A549 treated with Mapracorat at 1 μM for 4 hours (cell line): ENCODE measurements at places on chromosomes 7 and 10. TPM values are rescaled to one million over a fixed set of nuclear protein-coding genes. Genes with fewer than 3 reads are reported as not detected.

ARHGEF5 gene
- 2.5 to 3.0 TPM (median 2.5 TPM) in 5 replicates for total RNA-seq

PAXIP1 gene
- total RNA-seq = 12.4 to 15.3 TPM (median 14.8 TPM) in 5 replicates

GNAT3 gene
- not detected in 5 replicates for total RNA-seq

MMP21 gene
- 0.08 to 0.11 TPM in 2 of 5 replicates, not detected in the others for total RNA-seq

IDI2 gene
- 0.10 TPM in 1 of 5 replicates, not detected in the others for total RNA-seq

DEPP1 gene
- 1.6 to 2.5 TPM (median 2.0 TPM) in 5 replicates for total RNA-seq

PTN gene
- not detected in 5 replicates for total RNA-seq

PNLIPRP2 gene
- not detected in 5 replicates for total RNA-seq

NPC1L1 gene
- 0.02 to 0.10 TPM (median 0.08 TPM) in 5 replicates for total RNA-seq

MSMB gene
- total RNA-seq = 0.63 TPM in 1 of 5 replicates, not detected in the others

NAT16 gene
- 0.15 to 0.20 TPM (median 0.15 TPM) in 5 replicates for total RNA-seq

ZNF789 gene
- 7.1 to 9.6 TPM (median 9.5 TPM) in 5 replicates for total RNA-seq

HK1 gene
- total RNA-seq = 37.9 to 41.4 TPM (median 39.6 TPM) in 5 replicates

LBX1 gene
- not detected in 5 replicates for total RNA-seq

GSTO2 gene
- total RNA-seq = 1.3 to 2.5 TPM (median 2.3 TPM) in 5 replicates

PSTK gene
- 3.5 to 5.6 TPM (median 4.2 TPM) in 5 replicates for total RNA-seq

TMEM176B gene
- 0.15 to 0.23 TPM (median 0.19 TPM) in 3 of 5 replicates, not detected in the others for total RNA-seq

GTF2IRD1 gene
- total RNA-seq = 19.6 to 25.4 TPM (median 22.0 TPM) in 5 replicates

SMNDC1 gene
- 42.8 to 53.8 TPM (median 51.2 TPM) in 5 replicates for total RNA-seq

ACHE gene
- 2.1 to 3.9 TPM (median 2.6 TPM) in 5 replicates for total RNA-seq

OR9A2 gene
- not detected in 5 replicates for total RNA-seq
